Epithelial cell of proximal tubule (primary cell): ENCODE measurements at places on chromosomes 7 and 10. TPM values are rescaled to one million over a fixed set of nuclear protein-coding genes. Genes with fewer than 3 reads are reported as not detected.

- no peak for DNase-seq
These were observed 500 bp downstream of the CUL1 start for GRCh38 chr7:148699024-148699781.

- no peak for DNase-seq
These were observed 248.1 kb upstream of the HABP2 start for GRCh38 chr10:113304726-113305125.

DNA sequence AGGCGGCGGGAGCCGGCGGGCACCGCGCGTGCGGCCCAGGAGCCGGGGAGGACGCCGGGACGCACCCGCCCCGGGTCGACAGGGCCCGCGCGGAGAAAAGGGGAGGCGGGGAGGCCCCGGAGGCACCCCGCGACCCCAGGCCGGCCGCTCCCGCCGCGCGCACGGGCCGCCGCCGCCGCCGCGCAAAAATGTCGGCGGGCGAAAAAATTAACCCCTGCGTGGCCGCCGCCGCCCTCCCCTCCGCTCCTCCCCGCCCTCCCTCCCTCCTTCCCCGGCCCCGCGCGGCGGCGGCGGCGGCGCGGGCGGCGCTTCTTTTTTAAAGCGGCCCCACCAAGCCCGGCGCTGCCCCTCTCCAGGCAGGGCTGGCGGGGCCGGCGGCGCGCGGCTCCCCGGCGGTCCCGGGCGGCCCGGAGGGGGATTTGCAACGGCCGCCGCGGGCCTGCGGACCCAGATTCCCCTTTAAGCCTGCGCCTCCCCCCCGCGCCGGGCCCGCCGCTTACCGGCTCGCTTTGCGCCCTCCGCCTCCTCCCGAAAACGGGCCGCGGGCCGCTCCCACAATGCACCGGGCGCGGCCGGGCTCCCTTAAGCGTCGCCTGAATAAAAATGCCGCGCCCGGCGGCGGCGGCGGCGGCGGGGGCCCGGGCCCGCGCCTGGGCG, 465 bp downstream of the SEPHS1 start:
- DNase-seq, result no peak

- DNase-seq, result no peak
These were observed 33.5 kb downstream of the CAMK2B start for GRCh38 chr7:44291733-44292419.

- DNase-seq, result no peak
These were observed 26.6 kb downstream of the PLAU start for GRCh38 chr10:73937333-73938043.

GRCh38 chr7:123681561-123681960, 25.9 kb downstream of the LMOD2 start:
- no peak for DNase-seq

DNA sequence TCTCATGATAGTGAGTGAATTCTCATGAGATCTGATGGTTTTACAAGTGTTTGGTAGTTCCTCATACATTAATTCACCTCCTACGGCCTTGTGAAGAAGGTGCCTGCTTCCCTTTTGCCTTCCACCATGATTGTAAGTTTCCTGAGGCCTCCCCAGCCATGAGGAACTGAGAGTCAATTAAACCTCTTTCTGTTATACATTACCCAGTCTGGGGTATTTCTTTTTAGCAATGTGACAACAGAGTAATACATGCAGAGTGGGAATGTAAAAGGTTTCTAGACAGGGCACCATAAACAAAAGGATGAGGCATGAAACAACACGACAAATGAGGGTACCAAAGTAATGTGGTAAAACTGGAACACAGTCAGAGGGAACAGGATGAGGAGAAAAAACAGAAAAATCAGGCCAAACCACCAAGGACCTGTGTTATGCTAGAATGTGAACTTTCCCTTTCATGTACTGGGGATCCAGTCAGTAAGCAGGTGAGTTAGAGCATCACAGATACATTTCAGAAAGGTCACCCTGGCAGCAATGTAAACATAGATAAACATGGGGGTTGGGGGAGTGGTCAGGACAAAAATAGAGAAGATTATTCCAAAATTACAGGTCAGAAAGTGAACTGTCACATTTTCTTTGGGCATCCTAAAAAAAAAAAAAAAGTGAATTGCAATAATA, 31.9 kb downstream of the ANKRD26 start:
- no peak for DNase-seq

DNA sequence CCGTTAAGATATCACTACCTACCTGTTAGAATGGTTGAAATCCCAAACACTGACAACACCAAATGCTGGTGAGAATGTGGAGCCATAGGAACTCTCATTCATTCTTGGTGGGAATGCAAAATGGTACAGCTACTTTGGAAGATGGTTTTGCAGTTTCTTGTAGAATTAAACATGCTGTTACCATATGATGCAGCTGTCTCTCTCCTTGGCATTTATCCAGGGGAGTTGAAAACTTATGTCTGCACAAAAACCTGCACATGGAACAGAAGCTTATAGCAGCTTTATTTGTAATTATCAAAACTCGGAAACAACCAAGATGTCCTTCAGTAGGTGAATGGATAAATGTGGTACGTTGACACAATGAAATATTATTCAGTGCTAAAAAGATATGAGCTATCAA, 199.5 kb downstream of the BICC1 start:
- DNase-seq, result no peak

- DNase-seq, result no peak
These were observed 455.6 kb upstream of the FOXK1 start for GRCh38 chr7:4226524-4226882.

DNA sequence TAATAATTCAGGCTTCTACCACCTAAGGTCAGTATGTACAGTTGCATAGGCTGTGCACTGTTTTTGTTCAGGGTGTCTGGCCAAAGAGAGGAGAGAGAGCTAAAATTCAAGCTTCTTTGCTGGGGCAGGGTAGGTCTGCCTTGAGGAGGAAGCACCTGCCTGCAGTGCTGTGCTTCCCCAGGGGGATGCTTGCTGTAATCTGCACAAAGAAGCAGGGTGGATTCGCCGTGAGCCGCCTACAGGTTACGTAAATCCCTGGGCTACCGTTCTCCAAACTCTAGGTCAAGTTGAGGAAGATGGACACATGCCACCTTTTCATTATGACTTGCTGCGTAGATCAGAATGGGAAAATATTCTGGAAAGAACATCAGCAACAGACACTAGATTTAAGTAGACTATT, 543.3 kb downstream of the TNS3 start:
- no peak for DNase-seq

DNA sequence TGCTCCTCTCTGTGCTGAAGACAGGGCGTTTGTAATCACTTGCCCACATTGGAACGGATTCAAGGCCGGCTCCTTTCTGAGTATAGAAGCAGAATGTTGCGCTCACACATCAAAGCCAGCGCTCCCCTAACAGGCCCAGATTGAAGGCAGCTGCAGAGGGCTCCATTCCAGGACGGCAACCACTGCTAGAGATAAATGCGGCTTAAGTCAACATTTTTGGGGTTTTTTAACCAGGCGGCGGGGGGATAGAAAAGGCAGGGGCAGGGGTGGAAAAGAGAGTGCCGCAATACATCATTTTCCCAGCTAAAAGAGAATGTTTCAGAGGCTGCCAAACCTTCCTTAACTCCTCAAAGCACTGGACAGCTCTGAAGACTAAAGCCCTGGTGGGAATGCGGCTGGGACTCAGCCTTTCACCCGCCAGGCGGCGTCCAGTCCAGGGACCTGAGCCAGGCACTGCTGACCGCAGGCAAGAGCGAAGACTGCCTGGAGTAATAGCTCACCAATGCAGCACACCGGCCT, 189.6 kb downstream of the TNS3 start:
- no peak for DNase-seq

DNA sequence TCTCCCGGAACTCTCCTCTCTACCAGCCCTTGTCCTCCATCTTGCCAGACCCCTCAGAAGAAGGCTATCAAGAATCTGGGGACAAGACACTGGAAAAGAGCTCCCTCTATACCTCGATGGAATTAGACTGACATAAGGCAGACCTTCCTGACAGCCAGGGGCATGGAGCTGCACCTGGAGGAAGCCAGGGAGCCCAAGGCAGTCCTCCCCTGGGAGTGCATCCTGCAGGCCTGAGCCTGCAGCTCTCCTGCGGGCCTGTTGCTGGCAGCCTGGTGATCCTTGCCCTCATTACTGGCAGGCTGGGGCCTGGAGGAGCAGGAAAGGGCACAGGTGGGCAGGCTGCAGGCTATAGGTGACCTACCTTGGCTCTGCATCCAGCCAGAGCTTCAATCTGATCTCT, 323.4 kb downstream of the GRID1 start:
- DNase-seq, result no peak

GRCh38 chr7:43721193-43721806, 8.0 kb downstream of the COA1 start:
- DNase-seq, result no peak

Gene ITPRID1
- not detected in 2 replicates for total RNA-seq

Gene WASL
- 15.6 and 20.4 TPM in 2 replicates for total RNA-seq

Gene OPN1SW
- not detected in 2 replicates for total RNA-seq

Gene GRIFIN
- total RNA-seq, result not detected in 2 replicates

Gene AGBL3
- total RNA-seq, result 1.7 and 4.0 TPM in 2 replicates

Gene SEMA3D
- total RNA-seq, result 0.35 and 0.94 TPM in 2 replicates

Gene C7orf57
- total RNA-seq, result 0.22 TPM in 1 of 2 replicates, not detected in the other

Gene TNS3
- 36.9 and 40.8 TPM in 2 replicates for total RNA-seq
